ENCODE measurements at places on chromosomes 2 and 18.

DNA sequence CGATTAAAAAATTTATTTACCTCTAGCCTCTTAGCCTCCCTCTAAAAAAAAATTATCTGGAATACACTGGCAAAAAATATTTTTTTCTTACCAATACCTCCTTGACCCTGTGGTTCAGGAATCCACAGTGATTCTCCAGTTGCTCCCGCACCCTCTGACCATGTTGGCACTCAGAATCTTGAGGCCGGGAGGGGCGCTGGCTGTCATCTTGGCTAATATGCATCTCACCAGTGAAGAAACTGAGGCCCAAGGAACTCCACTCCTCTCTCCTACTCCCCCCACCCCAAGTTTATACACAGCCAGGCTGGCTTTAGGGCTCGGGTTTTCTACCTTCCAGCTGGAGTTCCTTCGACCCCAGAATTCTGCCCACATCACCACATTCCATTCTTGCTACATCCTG lies 97.8 kb upstream of the THOC1 start:
- no peak for DNase-seq

- DNase-seq: no peak
Observed at GRCh38 chr18:37552286-37552685, 13.3 kb downstream of the CELF4 start.

- DNase-seq: peak; percentile 62
Observed at GRCh38 chr2:66574701-66575624, 140.0 kb downstream of the MEIS1 start.

GRCh38 chr2:55590810-55591440 lies 26.5 kb downstream of the PPP4R3B start:
- no peak for DNase-seq

- DNase-seq: no peak
Observed at GRCh38 chr2:177606636-177607035, 214.1 kb downstream of the AGPS start.

GRCh38 chr18:69969491-69969890 lies 21.8 kb upstream of the CD226 start:
- DNase-seq: no peak

DNA sequence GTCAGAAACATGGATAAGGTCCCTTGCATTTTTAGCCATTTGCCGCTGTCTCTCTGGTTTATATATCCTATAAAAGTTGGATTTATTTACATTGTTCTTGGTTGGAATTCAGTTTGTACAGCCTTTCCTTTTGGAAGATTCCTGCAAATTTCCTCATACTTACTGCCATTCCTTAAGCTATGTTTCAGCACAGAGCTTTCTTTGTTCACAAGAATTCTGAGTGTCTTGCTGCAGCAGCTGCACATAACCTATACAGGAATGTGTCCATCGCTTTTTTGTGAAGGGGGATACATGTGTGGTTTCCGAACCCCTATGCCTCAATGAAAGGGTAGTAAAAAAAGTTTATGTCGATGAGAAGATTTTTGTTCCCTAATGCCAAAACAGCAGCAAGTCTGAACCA lies 48.3 kb upstream of the CCDC68 start:
- DNase-seq: no peak

DNA sequence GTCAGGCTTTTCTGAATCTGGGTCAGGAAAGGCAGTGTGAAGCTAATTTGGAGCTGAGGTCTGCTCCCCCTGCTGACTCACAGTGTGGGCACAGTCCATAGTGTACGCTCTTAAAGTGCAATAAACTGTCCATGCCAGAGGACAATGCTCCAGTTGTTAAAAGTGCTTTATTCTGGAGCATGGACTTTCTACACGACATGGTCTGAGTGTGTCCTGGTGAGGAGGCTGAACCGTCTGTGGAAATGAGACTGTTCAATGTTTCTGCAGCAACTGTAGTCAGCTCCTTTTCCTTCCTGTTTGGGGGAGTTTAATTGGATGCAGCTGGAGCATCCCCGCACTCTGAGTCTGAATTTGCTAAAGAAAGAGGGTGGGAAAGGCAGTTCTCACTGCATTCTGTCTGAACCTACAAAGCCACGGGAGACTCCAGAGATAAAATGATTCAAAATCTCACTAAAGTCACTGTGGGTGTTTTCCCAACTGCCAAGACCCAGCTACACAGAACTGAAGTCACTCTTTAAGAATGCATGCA lies 110.2 kb upstream of the TRIB2 start:
- DNase-seq: no peak

DNA sequence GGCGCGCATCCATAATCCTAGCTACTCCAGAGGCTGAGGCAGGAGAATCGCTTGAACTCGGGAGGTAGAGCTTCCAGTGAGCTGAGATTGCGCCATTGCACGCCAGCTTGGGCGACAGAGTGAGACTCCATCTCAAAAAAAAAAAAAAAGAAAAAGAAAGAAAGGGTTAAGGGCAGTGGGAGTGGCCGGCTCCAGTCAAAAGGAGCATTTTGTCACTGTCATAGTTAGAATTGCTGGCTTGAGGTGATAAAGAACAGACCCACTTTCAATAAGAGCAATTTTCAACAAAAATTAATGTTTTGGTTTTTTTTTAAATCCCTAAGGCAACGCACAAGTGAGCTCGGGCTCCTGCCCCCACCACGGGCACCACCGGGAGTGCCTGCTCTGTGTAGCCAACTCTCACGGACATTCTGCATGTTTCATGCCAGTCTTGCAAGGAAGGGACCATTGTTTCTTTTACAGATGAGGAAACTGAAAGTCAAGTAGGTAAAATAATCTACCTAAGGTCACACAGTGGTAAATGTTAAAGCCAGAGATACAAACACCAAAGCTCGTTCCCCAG lies 8.5 kb downstream of the CIB4 start:
- DNase-seq: no peak

- DNase-seq: no peak
Observed at GRCh38 chr2:236628981-236629605, 59.5 kb downstream of the ACKR3 start.
